ENCODE measurements at places on chromosomes 4 and X.

DNA sequence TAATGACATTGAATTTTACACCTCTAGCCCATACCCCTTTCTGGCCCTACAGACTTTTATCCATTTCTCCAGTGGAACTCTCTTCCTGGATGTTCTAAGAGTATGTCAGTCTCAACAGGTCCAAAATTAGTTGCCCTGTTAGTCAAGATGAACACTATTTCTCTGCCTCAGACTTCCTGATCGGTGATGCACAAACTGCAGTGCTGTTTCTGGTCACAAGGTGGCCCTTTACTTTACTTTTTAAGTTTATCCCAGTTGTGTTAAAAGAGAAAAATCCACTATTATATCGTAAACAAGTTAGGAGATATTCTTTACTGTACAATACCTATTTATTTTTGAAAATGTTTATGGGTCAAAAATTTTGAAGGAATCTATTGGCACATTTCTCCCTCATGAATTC is 13.1 kb downstream of the TCEAL7 start:
- DNase-seq = no peak

GRCh38 chrX:134981910-134982309 is 8.9 kb upstream of the SMIM10 start:
- DNase-seq = no peak

- no peak for DNase-seq
These were observed 44.1 kb downstream of the WDR1 start for GRCh38 chr4:10072420-10073017.

DNA sequence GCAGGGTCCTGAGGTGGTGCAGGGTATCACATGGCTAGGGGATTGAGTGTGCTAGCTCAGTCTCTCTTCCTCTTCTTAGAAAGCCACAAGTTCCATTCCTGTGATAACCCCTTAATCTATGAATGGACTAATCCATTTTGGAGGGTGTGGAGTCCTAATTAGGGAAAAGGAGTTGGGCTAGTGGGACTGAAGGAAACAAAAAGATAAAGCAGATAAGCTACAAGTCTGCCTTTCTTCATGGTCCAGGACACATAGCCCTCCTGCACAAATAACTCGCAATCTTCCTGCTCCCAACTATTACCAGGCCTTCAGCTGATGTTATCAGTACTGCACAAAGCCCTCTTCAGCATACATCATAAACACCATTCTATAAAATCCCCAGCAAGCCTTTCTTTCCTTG is 44.2 kb downstream of the ZNF81 start:
- DNase-seq = no peak

DNA sequence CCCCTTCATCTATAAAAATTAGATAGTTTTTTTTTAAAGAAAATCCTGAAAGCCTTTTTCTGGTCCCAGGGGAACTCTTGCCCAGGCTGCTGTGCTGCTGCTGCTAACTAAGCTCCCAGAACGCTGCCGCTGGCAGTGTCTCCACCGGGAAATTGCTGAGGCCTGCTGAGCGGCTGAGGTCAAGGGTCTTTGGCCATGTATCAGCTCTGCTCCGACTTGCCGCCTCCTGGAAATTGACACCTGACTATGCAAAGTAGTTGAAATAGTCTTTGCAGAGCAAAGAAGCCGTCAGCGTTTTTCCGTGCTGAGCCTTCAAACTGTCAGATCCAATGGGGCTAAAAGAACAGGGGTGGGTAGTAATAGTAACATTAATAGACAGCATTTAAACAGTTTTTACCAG is 839 bp downstream of the QDPR start:
- DNase-seq = no peak

DNA sequence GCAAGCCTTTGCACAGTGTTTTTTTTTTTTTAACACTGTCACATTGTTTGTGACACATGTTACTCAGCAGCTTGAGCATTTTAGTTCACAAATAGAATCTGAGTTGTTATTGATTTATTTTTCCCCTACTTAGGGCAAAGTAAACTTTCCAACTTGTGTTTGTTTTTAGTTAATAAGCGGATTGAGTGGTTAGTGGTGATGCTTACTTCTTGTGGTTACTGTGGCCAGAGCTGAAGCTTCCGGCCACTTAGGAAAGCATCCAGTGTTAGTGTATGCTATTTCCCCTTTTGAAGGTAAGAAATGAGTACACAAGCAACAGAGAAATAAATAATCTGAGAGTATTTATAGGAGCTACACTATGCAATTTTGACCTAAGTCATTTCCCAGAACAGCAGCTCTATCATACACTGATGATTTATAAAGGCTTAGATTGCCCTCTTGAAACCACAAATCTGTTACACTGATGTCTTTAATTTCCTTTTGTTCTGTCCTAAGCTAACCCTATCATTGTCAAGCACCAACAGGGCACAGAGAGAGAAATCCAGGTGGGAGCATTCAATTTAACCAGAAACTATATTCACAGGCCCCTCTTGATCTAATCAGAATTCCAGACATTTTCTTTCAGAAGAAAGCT is 2464.6 kb downstream of the PCDH7 start:
- DNase-seq = no peak

DNA sequence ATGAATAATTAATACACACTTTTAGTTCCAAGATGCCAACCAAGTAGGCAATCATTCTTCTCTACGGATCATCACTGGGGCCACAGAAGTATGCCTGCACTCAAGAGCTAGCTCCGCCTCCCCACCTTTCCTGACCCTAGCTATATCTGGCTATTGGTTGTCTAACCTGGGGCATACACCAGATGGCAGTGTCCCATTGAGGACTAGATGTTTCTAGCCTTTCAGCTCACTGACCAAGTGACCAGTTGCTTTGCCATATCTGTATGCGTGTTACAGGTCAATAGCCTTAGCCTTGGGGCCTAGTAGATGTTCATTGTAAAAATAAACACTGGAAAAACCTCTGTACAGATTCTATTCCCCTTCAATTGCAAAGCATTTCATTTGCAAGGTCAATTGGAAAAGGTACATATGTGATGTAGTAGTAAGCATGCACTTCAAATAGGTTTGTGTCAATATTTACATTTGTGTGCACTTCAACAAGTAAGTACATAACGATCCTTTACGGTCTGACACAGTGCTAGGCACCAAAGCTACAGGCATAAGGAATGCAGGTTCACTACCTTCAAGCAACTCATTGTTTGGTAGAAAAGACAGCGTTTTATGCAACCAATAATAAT is 521.7 kb downstream of the PPARGC1A start:
- DNase-seq = no peak

- DNase-seq = no peak
These were observed 110.4 kb upstream of the MAP9 start for GRCh38 chr4:155487210-155487609.

- DNase-seq = no peak
These were observed 269.2 kb downstream of the FSTL5 start for GRCh38 chr4:161894493-161895167.

GRCh38 chr4:26321373-26322221 is 783 bp downstream of the RBPJ start:
- no peak for DNase-seq

DNA sequence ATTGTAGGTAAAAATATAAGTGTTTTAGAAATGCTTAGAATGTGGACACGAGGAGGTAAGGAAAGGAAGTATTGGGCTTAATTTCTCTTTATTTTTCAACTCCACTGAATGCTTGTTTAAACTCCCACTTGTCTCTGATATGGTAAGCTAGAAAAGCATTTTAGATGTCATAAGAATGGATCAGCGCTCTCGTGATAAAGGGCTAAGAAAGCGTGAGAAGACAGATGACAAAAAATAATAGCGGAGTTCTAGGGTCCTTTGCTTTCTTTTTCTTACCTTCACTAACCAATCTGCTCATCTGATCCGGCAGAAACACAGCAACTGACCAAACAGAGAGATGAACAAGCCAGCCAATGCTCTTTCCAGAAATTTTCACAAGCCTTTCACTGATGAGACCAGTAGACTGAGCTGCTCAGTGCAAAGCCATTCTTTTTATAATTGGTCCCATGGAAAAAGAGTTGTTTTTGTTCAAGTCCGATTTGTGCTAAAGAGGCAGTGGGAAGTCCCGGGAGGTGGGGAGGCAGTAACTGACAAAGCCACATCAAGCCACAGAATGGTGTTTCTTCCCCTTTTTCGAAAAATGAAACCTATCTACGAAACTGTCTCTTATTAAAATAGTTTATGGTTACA is at the start of gene TASL:
Gene TASL, minus strand, starts transcription at position 405 of the 630 bp plus-strand sequence. CDS start 17,411 bp downstream, outside the sequence.
- no peak for DNase-seq

DNA sequence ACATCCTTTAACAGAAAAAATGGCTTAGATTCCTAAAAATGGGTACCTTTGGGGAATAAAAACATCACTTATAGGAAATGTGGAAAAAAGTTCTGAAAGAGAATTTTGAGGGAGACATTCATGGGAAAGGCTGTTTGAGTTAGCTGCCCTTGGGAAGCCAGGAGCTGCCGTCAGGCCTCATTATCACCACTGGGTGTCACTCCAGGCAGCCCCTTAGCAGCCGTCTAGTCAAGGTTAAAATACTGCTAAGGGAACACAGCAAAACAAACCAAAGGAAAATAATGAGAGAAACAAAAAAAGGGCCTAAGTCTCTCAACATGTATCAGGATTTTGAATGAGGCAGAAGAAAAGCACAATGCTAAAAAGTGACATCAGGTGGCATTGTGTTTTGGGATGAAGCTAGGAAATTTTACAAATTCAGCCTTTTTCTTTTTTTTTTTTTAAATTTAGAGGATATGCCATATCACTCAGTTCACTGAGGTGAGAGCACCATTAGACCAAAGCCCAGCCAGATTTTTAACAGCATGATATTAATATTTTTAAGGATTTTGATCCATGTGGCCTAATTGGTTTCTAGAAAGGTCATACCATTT is 235.3 kb downstream of the GPAT3 start:
- peak; percentile 45 for DNase-seq

DNA sequence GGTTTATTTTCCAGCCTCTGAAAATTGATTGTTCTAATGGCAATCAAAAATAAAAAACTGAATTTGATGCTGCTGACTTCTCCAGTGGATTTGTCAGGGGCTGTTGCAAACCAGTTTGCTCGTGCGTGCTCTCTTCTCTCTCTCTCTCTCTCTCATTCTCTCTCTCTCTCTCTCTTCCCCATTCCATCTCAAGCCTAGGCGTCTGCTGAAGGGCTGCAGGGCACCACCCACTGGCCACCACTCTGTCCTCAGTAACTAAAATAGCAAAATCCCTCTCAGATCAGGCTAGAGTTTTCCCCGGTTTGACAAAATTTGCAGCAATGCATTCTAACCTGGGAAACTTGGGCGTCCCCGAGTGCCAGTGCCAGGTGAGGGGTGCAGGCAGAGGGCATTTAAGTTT is 19.4 kb downstream of the NKX6-1 start:
- no peak for DNase-seq

DNA sequence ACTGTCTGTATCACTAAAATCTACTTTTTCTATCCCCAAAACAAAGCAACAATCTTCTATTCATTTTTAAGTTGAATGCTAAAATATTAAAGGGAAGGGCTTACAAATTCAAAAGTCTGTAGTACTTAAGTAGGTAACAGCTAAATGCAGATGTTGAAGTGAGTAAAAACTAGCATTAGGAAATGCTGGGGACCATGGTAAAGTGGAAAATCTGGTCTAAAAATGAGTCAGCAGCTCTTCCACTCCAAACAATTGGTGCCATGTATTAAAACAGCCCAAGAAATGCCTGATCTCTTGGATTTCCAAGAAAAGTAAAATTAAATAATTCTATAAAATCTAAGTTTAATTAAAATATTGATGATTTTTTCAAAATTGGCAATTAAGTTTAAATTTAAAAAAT is 73.3 kb upstream of the PPP3CA start:
- no peak for DNase-seq

GRCh38 chr4:32102896-32103295 is 1382.7 kb downstream of the PCDH7 start:
- no peak for DNase-seq

DNA sequence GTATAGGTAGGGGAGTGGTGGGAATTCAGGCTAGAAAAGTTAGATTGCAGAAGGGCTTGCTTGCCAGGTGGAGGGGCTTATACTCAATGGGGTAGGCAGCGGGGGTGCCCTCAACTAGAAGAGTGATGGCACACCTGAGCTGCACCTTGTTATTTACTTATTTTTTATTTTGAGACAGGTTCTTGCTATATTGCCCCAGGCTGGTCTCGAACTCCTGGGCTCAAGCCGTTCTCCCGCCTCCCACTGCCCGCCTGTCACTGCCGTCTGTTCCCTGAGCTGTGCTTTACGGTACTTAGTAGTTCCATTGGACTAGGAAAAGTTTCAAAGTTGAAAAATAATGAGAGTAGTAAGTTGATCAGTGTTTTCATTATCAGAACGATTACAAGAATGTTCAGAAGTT is 2.0 kb downstream of the ZFX start:
- no peak for DNase-seq

- no peak for DNase-seq
These were observed 62.1 kb upstream of the XIAP start for GRCh38 chrX:123797543-123798447.

DNA sequence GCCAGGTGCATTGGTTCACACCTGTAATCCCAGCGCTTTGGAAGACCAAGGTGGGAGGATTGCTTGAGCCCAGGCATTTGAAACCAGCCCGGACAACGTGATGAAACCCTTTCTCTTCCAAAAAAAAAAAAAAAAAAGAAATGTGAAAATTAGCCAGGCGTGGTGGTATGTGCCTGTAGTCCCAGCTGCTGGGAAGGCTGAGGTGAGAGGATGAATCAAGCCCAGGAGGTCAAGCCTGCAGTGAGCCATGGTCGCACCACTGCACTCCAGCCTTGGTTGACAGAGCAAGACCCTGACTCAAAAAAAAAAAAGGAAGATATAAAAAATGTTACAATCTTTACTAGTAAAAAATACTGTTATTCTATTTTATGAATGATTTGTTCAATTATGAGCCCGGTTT is 5.9 kb downstream of the FAM199X start:
- DNase-seq = no peak

DNA sequence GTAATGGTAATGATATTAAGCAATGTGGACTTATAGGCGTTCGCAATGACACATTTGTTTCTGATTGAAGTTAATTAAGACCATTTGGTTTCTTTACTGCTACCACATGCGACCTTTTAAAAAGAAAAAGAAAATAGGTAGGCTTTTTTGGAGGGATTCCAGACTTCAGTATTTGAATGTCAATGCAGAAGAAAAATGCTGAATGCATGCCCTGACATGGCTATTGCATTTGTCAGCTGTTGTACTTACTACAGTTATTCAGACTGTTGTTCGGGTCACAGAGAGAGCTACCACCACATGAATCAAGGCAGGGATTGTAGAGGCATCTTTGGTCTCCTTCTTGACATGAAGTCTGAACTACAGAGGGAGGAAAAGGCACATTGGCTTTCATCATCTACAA is 163.7 kb downstream of the CORIN start:
- no peak for DNase-seq

DNA sequence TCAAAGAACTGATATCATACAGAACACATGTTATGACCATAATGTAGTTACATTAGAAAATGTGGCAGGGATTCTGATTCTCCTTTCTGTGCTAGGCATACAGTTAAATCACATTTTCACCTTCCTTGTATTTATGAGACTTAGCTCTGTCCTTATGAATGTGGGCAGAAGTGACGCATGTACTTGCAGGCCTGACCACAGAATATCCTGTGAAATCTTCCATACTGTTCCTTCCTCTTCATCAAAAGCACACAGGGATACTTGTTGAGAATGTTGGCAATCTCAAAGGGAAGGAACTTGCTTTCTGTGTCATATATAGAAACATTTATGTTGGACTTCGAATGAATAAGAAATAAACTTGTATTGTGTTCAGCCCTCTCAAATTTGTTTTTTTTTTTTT is 17.2 kb upstream of the MYOZ2 start:
- DNase-seq = no peak

- DNase-seq = no peak
These were observed 16.3 kb upstream of the DRD5 start for GRCh38 chr4:9765091-9765490.

GRCh38 chr4:168524897-168525296 is 28.0 kb downstream of the PALLD start:
- DNase-seq = no peak
